ENCODE measurements at places on chromosomes 12 and 14. TPM values are rescaled to one million over a fixed set of nuclear protein-coding genes. Genes with fewer than 3 reads are reported as not detected.

Gene MBIP
- 18.4 TPM for total RNA-seq

Gene KLRK1
- total RNA-seq = not detected

Gene POTEM
- total RNA-seq = not detected

Gene IL23A
- 1.8 TPM for total RNA-seq

Gene CLECL1
- total RNA-seq = not detected

Gene WNT5B
- 0.24 TPM for total RNA-seq

Gene HOXC12
- total RNA-seq = not detected

Gene CFAP73
- 2.3 TPM for total RNA-seq

Gene RAD9B
- 1.9 TPM for total RNA-seq

Gene REM2
- 1.0 TPM for total RNA-seq

Gene ANKRD33
- total RNA-seq = not detected

Gene TOMM20L
- not detected for total RNA-seq

Gene VWF
- total RNA-seq = not detected

Gene TFCP2
- 19.6 TPM for total RNA-seq

Gene BCDIN3D
- total RNA-seq = 4.7 TPM

Gene KRT82
- total RNA-seq = not detected

Gene NAV3
- total RNA-seq = 4.1 TPM

Gene UBC
- total RNA-seq = 1,247 TPM

Gene PRB2
- total RNA-seq = not detected

Gene FMNL3
- 4.4 TPM for total RNA-seq

Gene PTPRR
- total RNA-seq = 39.1 TPM

Gene TMEM52B
- total RNA-seq = not detected

Gene SLC38A4
- total RNA-seq = 1.5 TPM

Gene SLC6A13
- 3.5 TPM for total RNA-seq

Gene HOTAIR
- total RNA-seq = not detected

Gene OTOGL
- total RNA-seq = 0.05 TPM

Gene MYO1H
- total RNA-seq = not detected

Gene TIMM9
- 44.0 TPM for total RNA-seq

Gene RHEBL1
- total RNA-seq = 2.0 TPM

Gene SPX
- not detected for total RNA-seq

Gene ESRRB
- total RNA-seq = 0.27 TPM

Gene FGD4
- 37.4 TPM for total RNA-seq

Gene NRL
- 2.3 TPM for total RNA-seq

Gene TEX22
- 2.8 TPM for total RNA-seq

Gene STYK1
- total RNA-seq = 8.4 TPM

Gene SLC7A8
- total RNA-seq = not detected

Gene ACACB
- total RNA-seq = 6.2 TPM

Gene GRIN2B
- total RNA-seq = 0.05 TPM

Gene NOS1
- total RNA-seq = not detected

Gene ABCD2
- not detected for total RNA-seq

Gene TTC5
- 20.6 TPM for total RNA-seq

Gene NXPH4
- 2.0 TPM for total RNA-seq

Gene KRT78
- total RNA-seq = 0.69 TPM

Gene HCAR3
- total RNA-seq = not detected

Data from Calu3 (cell line).